Activated CD8-positive, alpha-beta memory T cell treated with anti-CD3 and anti-CD28 coated beads for 1 hour (primary cell): ENCODE measurements at places on chromosomes 4 and X.

- no peak for DNase-seq
Observed at GRCh38 chrX:107477406-107477805, 28.0 kb downstream of the FRMPD3 start.

GRCh38 chrX:10208953-10209352, 52.2 kb downstream of the CLCN4 start:
- no peak for DNase-seq

- no peak for DNase-seq
Observed at GRCh38 chrX:8084006-8084405, 87.1 kb downstream of the VCX2 start.

GRCh38 chrX:134642386-134642785, 15.9 kb downstream of the PLAC1 start:
- DNase-seq, result no peak

- DNase-seq, result no peak
Observed at GRCh38 chr4:102157984-102158383, 187.3 kb downstream of the SLC39A8 start.

GRCh38 chr4:56979421-56980072, 851 bp downstream of the POLR2B start:
- no peak for DNase-seq

DNA sequence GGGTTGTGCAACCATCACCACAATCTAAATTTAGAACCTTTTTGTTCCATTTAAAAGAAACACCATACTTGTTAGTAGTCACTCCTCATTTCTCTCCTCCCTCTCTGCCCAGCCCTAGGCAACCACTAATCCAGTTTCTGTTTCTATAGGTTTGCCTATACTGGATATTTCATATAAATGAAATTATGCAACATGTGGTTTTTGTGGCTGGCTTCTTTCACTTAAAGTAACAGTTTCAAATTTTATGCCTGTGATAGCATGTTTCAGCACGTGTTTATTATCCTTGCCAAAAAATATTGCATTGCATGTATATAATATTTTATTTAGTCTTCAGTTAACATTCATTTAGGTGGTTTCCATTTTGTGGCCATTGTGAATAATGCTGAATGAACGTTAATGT, 437.6 kb downstream of the IL1RAPL1 start:
- no peak for DNase-seq

- no peak for DNase-seq
Observed at GRCh38 chr4:82124365-82124764, 249.4 kb downstream of the HNRNPD start.

DNA sequence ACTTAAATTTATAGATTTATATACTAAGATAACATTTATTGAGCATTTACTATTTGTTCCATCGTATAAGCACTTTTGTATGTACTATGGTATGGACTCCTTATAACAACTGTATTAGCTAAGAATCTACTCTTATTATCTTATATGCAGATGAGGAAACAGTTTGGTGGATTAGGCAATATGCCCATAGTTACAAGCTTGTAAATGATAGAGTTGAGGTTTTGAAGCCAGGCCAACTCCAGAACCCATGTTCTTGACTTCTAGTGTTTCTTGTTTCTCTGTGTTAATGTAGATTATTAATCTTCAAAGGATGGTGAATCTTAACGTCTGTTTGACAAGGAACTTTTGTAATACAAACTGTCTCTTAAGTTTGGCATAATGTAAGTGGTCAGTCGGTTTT, 71.3 kb downstream of the STIM2 start:
- DNase-seq, result no peak

GRCh38 chr4:184479516-184479950, 5.2 kb upstream of the IRF2 start:
- no peak for DNase-seq

DNA sequence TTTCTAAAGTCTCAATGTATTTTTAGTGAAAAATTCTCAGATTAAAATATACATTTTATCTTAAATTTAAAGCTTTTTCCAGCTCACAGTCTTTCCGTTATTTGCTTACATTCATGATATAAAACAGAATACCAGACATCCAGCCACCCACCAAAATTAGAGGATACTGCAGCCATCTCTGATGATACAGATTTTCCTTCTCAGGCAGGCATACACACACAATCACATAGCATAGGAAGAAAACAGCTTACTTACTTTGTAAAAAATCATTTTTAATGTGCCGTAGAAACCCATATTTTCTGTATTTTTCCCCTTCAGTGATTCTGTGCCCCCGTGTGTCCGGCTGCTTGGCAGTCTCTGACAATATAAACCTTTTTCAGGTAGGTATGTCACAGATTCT, 183.7 kb downstream of the FBXW7 start:
- no peak for DNase-seq

GRCh38 chr4:92128676-92129075, 175.1 kb upstream of the GRID2 start:
- DNase-seq, result no peak

DNA sequence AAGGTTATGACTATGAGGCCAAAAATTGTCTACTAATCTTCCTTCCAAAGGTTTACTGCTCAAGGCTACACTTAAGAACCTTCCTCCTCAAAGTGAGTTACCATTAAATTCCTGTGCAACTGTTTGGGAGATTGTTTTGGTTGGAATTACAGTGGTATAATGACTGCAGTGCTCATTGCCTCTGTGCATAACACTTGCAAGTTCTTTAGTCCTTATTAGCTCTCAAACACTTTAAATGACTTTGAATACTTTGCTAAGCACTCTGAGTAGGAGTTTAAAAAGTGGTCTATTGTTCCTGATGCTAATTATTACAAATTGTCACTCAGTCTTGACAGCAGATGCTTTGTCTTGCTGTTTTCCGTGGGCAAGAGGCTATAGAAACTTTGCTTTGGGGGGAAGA, 422.8 kb upstream of the PABPC4L start:
- DNase-seq, result no peak

DNA sequence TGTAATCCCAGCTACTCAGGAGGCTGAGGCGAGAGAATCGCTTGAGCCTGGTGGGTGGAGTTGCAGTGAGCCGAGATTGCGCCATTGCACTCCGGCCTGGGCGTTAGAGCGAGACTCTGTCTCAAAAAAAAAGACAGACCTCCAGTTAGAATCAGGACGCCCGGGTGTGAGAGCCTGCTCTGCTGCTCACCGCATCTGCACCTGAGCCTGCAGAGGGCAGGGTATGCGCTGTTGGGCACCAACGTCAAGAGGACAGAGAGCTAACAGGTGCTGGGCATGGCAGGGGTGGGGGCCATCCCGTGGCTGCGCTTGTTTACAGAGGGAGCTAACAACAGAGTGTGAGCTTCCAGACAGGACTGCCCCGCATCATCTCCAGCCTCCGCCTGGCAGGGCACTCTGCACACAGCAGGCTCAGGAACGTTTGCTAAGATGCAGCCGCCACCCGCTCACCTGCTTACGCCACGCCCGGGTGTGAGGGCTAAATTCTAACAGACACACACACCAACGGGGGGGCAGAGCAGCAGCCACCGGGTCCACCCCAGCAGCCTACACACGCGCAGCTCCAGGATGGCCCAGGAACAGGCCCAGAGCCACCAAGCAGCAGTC, 50.0 kb upstream of the CPLX1 start:
- no peak for DNase-seq

DNA sequence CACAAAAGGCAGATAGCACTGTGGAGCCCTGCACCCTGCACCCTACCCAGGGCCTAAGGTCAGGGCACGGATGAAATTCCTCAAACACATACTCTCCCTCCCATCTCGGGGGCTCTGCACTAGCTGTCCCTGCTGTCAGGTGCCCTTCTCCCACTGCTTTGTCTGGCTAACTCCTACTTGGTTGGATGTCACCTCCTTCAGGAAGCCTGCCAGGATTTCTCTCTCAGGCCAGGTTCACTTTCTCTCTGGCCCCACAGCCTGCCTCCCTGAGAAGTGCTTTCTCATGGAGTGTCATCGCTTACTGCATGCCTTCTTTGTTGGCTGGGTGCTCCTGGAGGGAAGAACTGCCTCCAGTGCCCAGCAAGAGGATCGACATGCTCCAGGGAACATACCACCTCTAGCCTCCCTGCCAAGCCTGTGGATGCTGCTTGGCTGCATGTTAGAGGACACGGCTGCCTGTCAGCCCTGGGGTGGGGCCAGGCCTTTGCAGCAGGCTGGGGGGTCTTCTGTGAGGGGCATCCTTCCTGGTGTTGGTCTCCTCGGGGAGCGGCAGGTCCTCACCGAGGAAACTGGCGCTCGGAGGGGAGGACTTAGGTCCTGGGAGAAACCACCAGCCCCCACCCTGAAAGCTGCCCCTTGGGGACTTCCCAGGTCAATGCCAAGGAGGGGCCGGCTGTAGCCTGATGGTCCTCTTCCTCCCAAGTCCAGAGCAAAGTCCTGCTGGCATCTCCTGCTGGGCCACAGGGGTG, 15.0 kb downstream of the ABLIM2 start:
- DNase-seq, result no peak

DNA sequence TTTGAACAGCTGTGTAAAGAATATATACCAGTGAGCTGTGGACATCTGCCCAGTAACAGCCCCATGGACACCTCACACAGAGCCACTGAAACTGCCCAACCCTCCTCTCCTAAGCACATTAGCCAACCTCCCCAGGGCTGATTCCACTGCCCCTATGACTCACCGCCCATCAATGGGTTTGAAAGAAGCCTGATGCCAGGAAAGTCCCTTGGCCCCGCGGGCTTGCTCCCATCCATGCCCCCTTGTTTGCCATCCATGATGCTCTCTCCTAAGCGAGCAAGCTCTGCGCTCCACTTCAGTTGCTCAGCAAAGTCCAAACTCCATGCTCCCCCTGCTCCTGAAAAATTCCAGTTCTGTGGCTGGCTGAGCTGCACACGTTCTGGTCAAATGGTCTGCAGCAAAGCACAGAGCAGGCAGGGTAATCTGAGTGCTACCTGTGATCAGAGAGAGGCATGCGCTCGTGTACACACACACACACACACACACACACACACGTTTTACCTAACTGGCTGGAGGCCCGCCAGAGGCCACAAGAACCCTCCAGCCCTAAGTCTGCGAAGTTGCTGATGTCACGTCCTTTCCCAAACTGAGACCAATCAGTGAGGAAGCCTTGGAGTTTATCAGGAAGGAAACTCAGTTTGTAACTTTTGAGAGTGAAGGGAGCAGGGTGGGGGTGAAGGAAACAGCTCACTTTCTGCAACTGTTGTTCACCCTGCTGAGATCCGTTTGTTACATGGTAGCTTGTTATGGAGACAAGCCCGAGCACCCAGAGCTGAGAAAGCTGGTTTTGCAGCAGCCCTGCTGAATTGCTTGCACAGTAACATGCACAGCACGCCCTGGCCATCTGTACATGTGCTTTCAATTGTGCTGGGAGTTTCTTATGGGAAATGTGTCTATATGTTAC, at the start of gene ASB9:
Gene ASB9, minus strand, starts transcription at position 466 of the 904 bp plus-strand sequence. Its CDS starts 209 bp downstream, at position 257.
- no peak for DNase-seq

DNA sequence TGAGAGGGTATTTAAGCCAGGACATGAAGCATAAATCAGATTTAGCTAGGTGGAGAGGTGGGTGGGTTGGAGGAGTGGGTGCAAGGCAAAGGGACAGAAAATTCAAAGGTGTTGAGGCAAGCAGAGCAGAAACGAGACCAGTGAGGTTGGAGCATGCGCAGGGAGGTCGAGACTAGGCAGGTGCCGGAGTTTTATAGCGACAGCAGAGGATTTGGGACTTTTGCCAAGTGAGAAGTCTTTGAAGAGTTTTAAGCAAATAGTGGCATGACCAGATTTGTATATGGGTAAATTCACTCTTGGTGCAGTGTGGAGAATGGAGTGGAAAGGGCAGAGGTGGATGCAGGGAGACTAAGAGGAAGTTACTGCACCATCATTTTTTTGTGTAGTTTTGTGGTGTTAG, 107.0 kb upstream of the TLR2 start:
- DNase-seq, result no peak

DNA sequence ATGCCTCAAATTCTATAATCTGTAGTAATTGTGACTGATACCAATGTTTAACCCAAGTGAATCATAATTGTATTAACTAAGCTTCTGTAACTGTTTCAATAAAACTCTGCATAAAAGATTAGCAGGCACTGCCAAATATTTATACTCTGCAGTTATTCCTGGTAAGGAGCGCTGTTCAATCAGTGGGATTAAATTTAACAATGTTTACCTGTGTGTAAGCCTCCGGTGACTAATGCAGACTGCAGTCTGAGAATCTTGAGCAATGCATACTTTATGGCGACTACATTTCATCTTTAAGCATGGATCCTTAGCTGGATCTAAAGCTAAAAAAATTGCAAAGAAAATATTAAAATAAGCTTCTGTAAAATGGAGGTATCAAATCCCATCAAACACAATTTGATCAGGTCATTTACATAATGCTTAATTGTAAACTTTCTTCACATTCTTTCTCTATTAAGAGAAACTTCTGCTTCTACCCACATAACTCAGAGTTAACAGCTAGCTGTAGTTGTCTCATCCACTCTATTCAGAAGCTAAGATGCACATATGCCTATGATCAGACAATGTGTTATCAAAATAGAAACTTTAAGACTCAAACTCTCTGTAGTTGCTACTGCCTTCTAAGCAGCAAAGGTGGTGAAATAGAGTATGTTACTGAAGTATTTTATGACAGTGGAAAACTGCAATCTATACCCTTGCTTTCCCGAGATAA, 234.0 kb downstream of the SPOCK3 start:
- DNase-seq, result no peak
